ENCODE measurements at places on chromosomes 11 and 22.

- DNase-seq, result peak; percentile 41
These were observed 1.1 kb downstream of the CREB3L1 start for GRCh38 chr11:46278387-46279125.

- DNase-seq, result peak; percentile 57
These were observed 18.1 kb upstream of the MYH9 start for GRCh38 chr22:36405671-36406538.

DNA sequence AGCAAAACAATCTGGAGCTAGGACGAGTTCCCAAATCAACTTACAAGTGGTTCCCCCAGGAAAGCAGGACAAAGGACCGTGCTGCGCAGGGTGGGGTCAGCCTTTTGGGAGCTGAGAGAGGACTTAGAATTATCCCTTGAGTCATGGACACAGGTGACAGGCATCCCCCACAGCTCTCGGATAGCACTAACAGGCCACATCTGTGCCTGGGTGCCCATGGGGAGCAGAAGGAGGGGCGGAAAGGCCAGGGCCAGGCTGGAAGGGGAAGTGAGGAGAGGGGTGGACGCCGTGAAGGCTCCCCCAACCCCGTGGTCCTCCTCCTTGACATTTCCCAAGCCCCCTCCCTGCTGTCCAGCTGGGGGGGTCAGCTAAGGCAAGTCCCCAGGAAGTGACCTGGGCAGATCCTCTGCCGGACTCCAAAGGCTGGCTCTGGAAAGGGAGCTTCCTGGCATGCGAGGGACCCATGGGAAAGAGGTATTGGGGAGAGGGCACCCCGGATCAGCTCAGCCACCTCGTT, 31.6 kb upstream of the A4GALT start:
- DNase-seq, result no peak

DNA sequence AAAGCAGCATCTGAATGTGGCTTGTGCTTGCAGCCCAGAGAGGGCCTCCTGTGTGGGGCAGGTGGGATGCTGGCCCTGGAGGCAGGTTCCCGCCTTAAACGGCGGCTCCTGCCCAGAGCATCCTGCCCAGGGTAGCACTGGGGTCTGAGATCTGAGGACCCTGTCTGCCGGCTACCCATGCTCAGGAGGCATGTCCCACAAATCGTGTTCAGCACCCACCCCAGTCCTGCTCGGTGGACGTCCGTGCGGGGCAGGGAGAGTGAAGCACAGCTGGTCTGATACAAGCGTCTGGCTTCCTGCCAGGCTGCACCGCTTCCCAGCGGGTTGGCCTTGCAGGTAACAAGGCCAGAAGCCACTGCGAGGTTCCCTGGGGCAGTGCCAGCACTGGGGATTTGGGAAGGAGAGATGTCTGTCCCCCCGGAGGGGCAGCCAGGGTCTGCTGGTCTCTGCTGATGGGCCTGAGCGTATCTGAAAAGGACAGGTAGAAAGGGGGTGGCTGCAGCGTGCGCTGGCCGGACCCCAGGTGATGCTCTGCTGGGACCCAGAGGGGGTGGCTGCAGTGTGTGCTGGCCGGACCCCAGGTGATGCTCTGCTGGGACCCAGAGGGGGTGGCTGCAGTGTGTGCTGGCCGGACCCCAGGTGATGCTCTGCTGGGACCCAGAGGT, 3.6 kb downstream of the TRABD start:
- no peak for DNase-seq

- DNase-seq, result no peak
These were observed 49.8 kb downstream of the CDKN1C start for GRCh38 chr11:2835751-2836150.

DNA sequence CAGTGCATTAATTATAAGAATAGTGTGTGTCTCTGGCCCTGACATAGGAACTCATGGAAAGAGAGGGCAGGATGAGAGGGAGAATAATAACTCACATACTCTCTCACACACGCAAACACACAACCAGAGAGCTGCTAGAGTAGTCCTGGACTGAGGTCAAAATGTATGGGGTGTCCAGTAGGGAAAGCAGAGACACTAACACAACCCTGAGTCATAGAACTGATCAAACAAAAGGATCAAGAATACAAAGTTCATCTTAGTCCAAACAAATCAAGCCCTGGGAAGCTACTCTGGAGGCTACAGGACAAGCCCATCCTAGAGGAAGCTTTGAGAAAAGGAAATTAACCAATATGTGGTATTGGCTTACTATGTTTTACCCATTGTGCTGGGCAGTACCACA, 178.5 kb upstream of the GUCY1A2 start:
- DNase-seq, result no peak

DNA sequence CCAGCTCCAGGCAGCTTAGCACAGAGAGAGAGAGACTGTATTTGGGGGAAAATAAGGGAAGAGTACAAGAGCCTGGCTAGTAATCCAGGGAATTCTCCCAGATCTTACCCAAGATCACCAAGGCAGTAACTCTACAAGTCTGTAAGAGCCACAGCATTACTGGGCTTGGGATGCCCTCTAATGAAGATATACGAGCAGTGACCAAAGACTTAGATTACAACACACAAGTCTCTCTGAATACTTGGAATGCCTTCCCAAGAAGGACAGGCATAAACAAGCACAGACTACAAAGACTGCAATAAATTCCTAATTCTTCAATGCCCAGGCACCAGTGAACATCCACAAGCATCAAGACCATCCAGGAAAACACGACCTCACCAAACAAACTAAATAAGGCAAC, 17.7 kb downstream of the DNAJC24 start:
- DNase-seq, result no peak

GRCh38 chr11:69837791-69838190, 18.6 kb upstream of the FGF3 start:
- DNase-seq, result no peak

- no peak for DNase-seq
These were observed 861 bp upstream of the LTBP3 start for GRCh38 chr11:65558930-65559509.

DNA sequence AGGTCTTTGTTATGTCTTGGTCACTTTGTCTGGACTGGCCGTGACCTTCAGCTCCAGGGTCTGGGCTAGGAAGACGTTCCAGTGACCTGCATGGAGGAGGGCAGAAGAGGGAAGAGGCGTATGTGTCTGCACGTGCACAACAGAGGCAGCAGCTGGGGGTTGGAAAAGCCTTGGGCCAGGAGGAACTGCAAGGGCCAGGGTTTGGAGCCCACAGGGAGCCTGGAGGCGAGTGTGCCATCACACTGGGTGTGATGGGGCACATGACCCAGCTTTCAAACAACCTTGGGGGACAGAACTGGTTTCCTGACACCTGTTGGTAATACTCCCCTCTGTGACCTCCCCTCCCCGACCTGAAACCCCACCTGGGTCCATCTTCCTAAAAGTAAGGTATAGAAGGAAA, 34.7 kb downstream of the CHRDL2 start:
- no peak for DNase-seq

DNA sequence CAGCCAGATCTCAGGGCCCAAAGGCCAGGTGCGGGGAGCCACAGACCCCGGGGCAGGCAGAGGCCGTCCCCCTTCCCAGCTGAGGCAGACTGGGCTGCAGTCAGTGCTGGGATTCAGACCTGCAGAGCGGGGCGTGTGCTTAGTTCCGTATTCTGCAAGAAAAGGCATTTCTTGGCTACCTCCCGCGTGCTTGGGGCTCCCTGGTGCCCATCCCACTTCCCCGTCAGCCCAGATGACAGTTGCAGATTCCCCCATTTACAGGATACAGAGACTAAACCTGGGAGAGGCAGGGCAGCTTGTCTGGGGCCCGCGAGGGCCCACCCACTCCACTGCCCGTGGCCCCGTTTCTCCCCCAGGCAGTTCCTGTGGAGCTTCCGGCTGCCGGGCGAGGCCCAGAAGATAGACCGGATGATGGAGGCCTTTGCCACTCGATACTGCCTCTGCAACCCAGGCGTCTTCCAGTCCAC, 18.3 kb downstream of the CYTH4 start:
- DNase-seq, result no peak

DNA sequence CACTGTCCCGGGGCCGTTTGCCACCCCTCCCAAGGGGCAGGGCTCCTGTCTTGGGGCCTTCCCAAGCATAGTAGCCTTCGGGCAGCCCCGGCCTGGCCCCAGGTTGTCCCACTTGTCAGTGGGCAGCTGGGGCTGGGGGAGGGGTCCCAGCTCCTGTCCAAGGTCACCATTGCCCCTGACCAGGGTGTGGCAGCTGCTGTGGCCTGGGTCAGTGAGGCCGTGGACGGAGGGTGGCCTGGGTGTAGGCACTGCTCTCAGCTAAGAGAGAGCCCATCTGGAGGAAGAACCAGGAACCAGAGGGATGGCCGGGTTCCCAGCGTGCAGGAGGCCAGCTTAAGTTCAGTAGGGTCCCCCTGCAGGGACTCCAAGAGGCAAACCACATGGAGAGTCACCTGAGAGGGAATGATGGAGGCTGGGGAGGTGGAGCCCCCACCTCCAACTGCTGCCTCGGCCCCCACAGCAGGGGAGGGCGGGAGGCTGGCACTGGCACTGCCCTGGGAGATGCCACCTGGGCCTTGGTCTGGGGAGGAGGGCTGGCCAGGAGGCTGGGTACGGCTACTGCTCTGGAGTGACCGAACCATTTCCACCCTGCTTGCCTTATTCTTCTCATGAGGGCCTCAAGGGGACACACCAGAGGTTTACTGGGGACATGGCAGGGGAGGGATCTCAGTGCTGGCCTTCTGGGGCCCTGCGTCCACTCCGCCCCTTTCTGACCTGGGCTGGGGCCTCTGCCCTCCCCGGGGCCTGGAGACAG, 6.8 kb upstream of the CCDC188 start:
- DNase-seq, result no peak

Measured in germinal center (tissue), 1 donor.